Stimulated activated CD4-positive, alpha-beta T cell treated with anti-CD3 and anti-CD28 coated beads, Interleukin-1b, Interleukin-23, amount 100 ng/mL, for 1 hour (primary cell): ENCODE measurements at places on chromosomes 4 and X.

GRCh38 chr4:174210952-174211490 lies 72.4 kb downstream of the FBXO8 start:
- DNase-seq: no peak

DNA sequence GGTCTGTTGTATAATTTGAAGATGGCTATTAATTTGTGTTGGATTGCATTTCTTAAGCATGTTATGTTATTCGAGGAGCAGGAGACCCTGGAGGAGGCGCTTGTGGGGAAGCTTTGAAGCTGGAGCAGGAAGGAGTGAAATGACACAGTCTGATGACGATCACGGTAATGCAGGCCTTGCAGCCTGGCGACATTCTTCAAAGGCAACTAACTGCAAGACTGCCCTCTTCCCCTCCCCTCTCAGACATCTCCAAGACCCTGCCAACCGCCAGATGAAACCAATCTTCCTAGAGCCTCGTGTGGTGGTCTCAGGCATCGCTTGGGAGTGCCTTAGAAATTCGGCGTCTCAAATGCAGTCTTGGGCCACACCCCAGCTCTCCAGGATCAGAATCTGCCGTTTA lies 16.1 kb downstream of the CLCN4 start:
- DNase-seq: no peak

GRCh38 chr4:48247878-48248558 lies 21.6 kb downstream of the TEC start:
- no peak for DNase-seq

DNA sequence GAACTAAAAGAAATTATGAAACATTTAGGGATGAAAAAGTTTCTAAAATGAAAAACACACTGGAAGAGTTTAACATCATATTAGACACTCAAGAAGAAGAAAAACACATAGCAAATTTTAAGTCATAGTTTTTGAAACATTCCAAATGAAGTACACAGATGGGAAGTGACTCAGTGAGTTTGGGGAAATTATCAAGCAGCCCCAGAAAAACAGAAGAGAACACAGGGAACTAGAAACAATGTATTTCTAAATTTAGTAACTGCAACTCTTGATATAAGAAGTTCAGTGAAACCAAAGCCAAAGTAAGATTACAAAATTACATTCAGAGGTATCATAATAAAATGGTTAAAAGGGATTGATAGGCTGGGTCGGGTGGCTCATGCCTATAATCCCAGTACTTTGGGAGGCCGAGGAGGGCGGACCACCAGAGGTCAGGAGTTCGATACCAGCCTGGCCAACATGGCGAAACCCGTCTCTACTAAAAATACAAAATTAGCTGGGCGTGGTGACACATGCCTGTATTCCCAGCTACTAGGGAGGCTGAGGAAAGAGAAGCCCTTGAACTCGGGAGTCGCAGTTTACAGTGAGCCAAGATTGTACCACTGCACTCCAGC lies 461.2 kb downstream of the KCTD8 start:
- no peak for DNase-seq

- DNase-seq: no peak
Measured at GRCh38 chrX:10931976-10932375, 179.2 kb upstream of the HCCS start.

- DNase-seq: no peak
Measured at GRCh38 chrX:101395789-101396188, 5.0 kb downstream of the RPL36A start.

DNA sequence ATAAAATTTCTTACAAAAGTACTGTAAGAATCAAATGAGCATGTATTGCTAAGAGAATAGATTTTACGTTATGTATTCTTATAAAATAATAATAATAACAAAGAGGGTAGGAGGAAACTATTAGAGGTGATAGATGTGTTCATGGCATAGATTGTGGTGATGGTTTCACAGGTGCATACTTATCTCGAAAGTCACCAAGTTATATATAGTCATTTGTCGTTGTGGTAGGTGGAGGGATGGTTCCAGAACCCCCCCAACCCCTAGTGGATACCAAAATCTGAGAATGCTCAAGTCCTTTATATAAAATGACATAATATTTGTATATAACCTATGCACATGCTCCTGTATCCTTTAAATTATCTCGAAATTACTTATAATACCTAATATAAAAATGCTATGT lies 36.7 kb upstream of the H2AZ1 start:
- no peak for DNase-seq

GRCh38 chrX:132115792-132116191 lies 12.0 kb downstream of the FRMD7 start:
- no peak for DNase-seq

GRCh38 chr4:26450418-26450817 lies 39.9 kb downstream of the CCKAR start:
- no peak for DNase-seq

GRCh38 chrX:13837290-13837745 lies 20.4 kb upstream of the GPM6B start:
- DNase-seq: no peak

GRCh38 chr4:99807666-99808065 lies 9.0 kb upstream of the DAPP1 start:
- no peak for DNase-seq

DNA sequence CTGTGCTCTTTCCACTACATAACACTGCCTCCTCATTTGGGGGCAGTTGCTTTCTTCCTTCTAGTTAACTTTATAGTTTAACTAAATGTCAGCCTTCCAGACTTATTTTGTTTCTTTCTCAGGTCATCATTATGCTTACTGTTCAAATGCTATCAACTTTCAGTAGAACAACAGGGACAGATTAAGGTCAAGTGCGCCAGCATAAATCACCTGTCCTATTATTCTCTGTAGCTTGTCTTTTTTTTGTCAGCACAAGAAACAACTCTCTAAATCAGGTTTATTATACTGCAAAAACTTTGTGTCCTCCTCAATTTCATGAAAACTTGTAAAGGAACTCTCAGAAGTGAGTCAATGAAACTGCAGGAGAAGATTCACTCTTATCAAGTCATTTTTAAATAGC lies 19.6 kb downstream of the SPANXA2 start:
- DNase-seq: no peak

GRCh38 chr4:78544678-78545077 lies 6.9 kb upstream of the ANXA3 start:
- DNase-seq: no peak

DNA sequence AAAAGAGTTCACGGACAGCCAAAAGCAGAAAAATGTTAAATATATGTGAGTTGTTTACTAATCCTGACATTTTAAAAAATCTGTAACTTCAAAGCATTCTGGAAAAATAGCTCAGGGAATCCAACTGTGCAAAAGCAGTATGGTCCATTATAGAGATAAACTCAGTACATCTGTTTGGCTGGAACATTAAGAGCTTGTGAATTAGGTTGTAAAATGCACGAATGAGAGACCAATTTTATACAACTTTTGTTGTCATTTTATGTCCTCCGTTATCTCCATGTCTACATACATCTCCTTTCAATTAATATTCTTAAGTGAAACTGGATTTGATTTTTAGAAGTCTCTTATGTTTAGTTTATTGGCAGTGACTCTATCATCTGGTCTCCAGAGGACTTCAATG lies 367.0 kb upstream of the ATOH1 start:
- DNase-seq: no peak

- DNase-seq: no peak
Measured at GRCh38 chrX:94977562-94977961, 1303.6 kb downstream of the FAM133A start.

DNA sequence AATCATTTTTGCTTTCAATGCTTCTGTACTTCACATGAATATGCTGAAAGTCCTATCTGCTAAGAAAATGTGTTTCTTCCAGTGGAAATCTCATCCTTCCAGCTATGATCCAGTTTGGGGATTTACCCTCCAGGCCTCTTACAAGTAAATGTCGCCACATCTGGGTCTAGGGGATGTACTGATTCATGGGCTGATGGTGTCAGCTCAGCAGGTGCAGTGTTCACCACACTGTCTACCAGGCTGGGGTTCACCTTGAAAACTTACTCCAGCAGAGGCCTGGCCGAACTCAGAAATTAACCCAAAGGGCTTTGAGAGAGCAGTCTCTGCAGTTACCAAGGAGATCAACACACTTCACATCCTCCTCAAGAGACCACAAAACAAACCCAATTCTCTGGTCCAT lies 154.3 kb downstream of the TSPAN5 start:
- no peak for DNase-seq

DNA sequence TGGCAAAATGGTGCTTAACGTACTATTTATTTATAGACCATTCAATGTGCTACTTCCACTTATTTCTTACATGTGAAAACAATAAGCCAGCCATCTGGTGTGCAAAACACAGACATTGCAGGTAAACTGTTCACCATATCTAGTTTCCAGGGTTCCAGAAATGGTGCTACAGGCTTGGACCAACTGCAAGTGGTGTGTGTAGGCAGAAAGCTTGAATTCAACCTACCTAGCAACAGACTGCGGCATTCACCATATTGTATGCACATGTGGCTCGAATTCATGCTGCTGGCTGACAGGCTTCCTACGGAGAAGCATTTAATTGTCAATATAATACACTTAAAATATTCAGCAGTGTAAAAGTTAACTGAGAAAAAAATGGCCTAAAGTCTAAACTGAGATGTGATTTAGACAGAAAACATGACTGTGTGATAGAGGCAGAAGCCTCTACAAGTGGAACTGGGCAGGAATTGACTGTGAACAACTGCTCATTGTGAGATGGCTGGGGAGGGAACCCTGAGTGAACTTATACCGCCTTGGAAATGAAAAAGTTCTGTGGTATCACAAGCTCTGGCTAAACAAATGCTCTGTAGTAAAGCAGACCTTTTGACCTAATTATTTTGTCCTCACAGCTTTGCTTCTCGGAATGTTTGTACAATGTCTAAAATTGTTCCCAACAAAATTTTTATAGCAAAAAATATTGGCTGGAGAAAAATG lies 434.7 kb downstream of the GRIA2 start:
- no peak for DNase-seq

DNA sequence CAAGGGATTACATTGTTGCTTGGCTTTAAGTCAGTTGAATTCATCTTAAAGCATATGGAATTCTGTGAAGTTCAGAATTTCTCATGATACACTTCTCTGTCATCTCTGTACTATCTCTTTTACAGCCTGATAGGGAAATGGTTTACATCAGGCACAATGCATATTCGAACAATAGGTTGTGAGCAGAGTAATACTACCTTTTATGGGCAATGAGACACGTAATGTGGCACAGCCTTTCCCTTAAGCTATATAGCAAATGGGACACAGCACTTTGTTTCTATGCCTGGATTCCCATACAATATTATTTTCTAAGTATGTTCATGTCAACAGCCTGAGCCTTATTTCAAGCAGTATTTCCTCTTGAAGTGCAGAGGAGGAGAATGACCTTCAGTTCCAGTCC lies 58.4 kb downstream of the SYNPO2 start:
- DNase-seq: no peak

GRCh38 chr4:44984083-44984482 lies 257.7 kb upstream of the GNPDA2 start:
- no peak for DNase-seq

DNA sequence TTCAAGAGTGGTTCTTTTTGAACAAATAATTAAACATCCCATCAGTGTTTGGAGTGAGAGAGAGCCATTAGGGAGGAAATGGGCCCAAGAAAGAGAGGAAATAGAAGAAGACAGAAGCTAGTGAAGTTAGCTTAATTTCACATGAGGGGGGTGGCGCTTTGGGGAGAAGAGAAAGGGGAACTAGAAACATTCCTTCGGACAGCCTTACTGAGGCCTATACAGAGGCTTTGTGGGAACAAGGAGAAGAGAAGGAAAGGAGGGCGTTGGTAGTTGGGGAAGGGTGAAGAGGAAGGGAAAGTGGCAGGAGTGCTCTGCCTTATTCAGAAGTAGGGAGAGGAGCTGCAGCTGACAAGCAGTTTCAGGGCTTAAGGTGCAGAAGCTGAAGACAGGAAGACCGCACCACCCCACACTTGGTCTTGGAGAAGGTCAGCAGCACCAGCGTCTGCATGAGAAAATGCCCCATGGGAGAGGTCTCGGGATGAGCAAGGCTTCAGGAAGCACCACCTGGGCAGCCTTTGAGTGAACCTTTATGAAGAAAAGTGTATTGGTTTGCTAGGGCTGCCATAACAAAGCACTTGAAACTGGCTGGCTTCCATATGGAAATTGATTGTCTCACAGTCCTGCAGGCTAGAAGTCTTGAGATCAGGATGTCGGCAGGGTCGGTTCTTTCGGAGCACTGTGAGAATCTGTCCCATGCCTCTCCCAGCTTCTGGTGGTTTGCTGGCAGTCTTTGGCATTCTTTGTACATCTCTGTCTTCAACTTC lies 85.1 kb downstream of the KIT start:
- no peak for DNase-seq

DNA sequence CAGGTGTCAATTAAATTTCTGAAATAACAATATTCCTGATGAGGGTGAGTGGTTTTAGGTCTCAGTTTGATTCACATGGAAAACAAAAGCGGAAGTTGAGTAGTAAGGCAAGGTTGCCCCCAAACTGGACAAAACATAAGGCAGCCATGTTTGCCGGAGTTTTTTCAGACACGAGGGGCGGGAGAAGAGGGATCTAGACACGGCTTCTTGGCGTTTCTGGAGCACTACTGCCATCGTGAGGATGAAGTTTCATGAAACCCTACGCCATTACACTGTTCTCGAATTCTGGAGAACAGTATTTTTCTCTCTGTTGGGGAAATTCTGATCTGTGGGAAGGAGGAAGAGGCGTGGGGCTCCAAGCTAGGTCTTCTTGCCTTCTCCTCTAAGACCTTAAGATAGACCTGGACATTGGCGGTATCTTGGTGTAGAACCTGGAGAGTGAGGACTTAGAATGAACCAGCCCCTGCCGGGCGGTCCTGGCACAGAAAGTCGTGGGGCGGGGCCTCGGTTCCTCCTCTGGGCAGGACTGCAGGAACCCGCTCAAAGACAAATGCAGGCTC lies 160.3 kb downstream of the OR13H1 start:
- DNase-seq: no peak

GRCh38 chrX:34813618-34814017 lies 129.0 kb upstream of the FAM47B start:
- DNase-seq: no peak
